Activated T-helper 17 cell treated with anti-CD3 and anti-CD28 coated beads, Interleukin-2, amount 50 U/mL, for 72 hours (primary cell): ENCODE measurements at places on chromosomes 13 and 19. TPM values are rescaled to one million over a fixed set of nuclear protein-coding genes. Genes with fewer than 3 reads are reported as not detected.

GRCh38 chr19:16579381-16579780, 7.2 kb upstream of the SLC35E1 start:
- no peak for ATAC-seq

GRCh38 chr13:35765941-35766340, 289.5 kb upstream of the MAB21L1 start:
- ATAC-seq = no peak

DNA sequence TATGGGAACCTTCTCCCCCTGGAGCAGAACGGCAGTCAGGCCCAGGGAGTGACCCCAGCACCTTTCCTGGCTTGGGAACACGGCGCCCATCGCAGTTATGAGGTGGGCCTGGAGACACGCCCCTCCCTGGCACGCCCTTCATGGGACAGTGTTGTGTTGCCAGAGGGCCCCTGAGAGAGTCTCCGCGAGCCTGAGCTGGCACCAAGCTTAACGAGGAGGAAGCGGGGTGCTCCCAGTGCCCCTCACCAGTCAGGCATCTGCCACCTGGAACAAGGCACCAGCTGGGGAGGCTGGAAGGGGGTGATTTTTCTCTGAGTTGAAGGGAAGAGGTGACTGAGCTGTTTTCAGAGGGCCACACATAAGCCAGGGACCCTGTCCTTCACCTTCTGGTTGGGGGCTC, 180.6 kb downstream of the KDM4B start:
- no peak for ATAC-seq

DNA sequence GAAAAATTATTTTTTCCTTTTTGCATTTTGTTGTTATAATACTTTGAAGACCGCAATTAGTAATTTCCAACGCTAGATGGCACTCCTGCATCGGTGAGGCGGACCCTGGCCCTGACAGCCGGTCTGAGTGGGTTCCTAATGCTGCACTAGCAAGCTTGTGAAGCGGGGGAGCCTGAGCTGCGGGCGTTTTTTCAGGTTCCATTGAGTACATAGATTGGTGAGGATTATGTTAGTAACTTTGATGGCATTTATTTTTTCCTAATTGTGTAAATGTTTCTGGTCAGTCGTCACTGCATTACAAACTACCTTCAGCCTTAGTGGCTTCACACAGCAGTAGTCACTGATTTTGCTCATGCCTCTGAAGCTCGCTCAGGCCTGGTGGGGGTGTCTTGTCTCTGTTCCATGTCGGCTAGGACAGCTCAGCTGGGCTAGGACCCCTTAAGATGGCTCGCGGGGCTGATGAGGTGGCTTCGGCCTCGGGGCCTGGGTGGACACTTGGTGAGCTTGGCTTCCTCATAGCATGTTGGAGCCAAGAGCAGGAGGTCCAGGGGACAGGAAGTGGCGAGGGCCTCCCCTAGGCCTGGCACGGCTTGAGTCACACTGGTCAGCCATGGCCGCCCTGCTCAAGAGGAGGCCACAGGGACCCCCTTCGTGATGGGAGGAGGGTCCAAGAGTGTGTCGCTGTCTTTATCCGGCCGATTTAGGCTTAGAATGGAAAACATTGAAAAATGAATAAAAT, 25.0 kb downstream of the ERCC5 start:
- ATAC-seq = peak; percentile 35

DNA sequence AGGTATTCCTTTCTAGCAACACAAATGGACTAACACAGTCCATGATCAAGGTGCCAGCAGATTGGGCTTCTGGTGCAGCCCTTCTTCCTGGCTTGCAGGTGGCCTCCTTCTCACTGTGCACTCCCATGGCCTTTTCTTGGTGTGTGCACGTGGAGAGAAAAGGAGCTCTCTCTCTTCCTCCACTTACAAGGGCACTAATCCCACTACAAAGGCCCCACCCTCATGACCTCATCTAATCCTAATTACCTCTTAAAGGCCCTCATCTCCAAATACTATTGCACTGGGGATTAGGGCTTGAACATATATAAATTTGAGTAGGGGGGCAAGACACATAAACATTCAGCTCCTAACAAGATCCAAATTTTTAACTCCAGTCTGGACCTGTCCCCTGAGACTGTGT, 19.7 kb upstream of the FARP1 start:
- no peak for ATAC-seq

DNA sequence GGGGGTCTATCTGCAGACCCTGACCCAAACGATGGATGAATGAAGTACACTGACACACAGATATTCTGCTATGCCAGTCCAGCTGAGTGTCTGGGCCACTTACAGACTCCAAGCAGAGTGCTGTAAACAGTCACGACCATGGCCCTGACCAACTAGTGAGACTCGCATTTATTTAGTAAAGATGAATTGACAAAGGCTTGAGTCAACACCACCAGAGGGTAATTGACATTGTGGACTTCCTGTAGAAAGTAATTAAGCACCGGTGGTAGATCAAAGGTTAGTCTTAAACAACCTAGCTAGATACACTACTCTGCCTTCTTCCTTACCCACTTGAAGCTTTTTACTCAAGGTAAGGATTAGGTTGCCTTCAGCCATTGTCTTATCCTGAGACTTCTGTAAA, 63.4 kb upstream of the KPNA3 start:
- ATAC-seq = no peak

- no peak for ATAC-seq
Measured at GRCh38 chr19:11338569-11339253, 746 bp downstream of the RAB3D start.

LRG1 gene
- total RNA-seq = 0.53 TPM

GRCh38 chr19:41932259-41932719, 4.0 kb upstream of the ERFL start:
- no peak for ATAC-seq

GRCh38 chr19:16077984-16078758, 1.9 kb downstream of the TPM4 start:
- peak; percentile 8 for ATAC-seq

DNA sequence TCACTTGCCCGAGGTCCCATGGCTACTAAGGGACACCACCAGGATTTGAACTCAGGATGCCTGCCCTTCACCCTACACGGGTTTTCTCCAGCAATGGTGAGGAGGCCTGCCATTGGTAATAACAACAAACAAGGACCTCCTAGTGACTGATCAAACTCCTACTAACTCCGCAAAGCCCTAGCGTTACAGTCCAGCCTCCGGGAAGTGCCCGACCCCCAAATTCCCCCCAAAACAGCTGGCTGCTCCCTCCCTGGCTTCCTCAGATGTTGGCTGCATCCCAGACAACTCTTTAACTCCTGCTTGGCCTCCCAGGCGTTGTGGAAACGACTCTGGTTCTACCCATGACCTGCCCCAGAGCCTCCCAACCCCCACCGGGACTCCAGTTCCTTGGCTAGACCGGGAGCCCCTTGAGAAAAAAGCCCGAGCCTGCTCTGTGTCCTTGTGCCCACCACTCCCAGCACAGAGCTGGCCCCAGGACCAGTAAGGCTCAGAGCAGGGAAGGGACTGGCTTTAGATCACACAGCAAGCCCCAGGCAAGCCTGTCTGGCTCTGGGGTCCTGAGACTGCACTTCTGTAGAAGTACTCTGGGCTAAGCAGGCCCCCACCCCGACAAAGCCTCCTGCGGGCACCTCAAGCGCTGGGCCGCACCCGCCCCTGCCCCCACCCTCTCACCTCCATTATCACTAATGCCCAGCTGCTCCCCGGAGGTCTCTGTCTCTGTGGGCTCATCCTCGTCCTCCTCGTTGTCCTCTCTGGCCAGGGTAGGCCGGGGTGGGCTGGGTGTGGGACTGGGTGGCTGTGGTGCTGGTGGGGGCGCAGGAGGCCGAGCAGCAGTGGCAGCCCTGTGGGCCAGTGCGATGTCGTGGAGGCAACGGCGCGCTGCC, 4.7 kb downstream of the AKT1S1 start:
- ATAC-seq = no peak

DNA sequence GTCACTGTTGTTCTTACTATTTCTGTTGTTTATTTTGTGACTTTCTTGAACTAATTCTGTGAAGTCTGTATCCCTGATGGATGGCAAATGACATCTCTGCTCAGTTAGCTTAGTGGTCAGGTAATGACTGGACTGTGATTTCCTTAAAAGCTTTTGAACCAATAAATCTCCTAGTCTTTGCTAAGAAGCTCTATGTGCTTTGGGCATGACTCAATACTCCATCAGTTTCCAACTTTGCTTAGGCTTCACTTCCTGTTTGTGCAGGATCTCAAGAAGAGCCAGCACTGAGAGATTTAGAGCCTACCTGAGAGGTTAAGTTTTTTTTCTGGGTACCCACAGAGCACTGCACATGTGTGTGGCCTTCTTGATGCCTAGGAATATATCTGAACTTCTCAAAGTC, 329.7 kb upstream of the HTR2A start:
- no peak for ATAC-seq

- ATAC-seq = peak; percentile 29
Measured at GRCh38 chr19:7815325-7815724, 14.7 kb upstream of the EVI5L start.

DNA sequence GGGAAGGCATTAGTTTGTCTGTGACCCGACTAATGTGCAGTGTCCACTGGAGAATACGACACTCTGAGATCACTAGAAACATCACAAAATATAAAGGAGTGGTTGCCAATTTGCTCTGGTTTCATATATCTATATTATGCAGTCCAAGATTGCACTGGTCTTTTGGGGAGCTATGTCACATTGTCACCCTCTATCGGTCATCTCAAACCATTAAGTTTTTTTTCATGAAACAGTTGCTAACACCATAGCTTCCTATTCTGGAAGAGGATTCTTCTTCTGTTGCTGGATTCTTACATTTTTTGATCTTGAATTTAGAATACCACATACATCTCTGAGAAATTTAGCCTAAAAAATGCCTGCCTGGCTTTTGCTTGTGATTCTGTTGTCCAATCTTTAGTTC, 168.6 kb downstream of the LACC1 start:
- no peak for ATAC-seq

- ATAC-seq = peak; percentile 94
Measured at GRCh38 chr19:13277104-13277809, 127.0 kb downstream of the IER2 start.

- ATAC-seq = no peak
Measured at GRCh38 chr19:46022061-46022430, 807 bp downstream of the PGLYRP1 start.

BRSK1 gene
- total RNA-seq = 6.3 TPM

GRCh38 chr19:3968556-3969434, 2.1 kb downstream of the DAPK3 start:
- ATAC-seq = no peak
